Stimulated activated CD8-positive, alpha-beta memory T cell treated with anti-CD3 and anti-CD28 coated beads, Interleukin-4, amount 100 ng/mL, for 1 hour (primary cell): ENCODE measurements at places on chromosomes 2 and 18.

GRCh38 chr18:11789716-11790510, 61.3 kb upstream of the CHMP1B start:
- DNase-seq = no peak

- no peak for DNase-seq
Measured at GRCh38 chr18:36511791-36512352, 214.4 kb downstream of the FHOD3 start.

- DNase-seq = no peak
Measured at GRCh38 chr2:45765728-45766254, 114.3 kb downstream of the PRKCE start.

GRCh38 chr2:48066000-48066399, 159.7 kb upstream of the FBXO11 start:
- DNase-seq = no peak

DNA sequence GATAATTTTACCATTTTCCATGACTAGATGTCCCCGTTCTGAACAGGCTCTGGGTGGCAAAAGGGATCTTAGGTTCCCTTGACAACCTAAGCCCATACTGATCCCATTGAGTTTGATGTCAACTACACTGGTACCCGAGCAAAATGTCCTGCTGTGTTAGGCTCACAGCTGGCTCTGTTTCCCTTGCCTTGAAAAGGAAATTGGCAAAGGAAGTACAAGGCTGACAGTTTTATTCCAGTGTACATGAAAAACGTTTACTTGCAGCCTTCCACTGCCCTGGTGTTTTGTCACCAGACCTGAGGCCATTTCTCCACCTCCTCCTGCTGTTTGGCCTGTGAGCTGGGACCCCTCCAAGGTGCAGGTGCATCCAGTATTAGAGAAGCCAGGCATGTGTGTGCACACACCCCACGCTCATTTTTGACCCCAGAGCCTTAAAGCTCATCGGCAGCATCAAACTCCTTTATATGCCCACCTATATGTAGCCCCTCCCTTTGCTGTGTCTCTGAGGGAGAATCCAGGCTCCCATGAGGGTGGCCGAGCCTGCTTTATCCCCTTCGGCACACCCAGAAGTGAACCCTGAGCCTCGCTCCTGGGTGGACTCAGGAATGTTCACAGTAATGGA, 171.3 kb downstream of the NDUFA10 start:
- DNase-seq = no peak

DNA sequence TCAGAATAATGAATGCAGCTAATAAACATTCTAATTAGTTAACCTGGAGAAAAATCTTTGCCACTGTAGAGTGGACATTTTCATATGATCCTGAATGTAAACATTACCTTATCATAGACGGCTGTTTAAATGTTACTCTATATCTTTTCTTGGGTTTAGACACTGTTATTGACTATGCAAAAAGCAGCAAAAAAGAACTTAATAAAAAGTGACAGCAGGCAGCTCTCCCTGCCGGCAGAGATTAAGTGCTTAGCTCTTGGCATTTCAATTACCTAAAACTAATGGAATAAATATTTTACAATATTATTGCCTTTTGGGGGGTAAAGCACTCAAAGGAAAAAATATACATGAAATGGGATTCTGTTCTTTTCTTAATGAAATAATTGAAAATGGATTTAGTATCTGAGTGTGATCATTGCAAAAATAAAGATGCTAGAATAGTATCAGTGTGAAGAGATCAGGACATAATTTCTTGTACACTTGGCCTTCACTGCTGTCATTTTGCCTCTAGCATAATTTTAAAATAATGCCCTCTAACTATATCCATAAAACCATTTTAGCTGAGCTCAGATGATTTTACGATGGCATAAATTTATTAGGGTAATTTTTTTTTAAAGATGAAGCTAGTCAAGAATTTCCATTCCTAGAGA, 203.4 kb upstream of the DPP10 start:
- no peak for DNase-seq

DNA sequence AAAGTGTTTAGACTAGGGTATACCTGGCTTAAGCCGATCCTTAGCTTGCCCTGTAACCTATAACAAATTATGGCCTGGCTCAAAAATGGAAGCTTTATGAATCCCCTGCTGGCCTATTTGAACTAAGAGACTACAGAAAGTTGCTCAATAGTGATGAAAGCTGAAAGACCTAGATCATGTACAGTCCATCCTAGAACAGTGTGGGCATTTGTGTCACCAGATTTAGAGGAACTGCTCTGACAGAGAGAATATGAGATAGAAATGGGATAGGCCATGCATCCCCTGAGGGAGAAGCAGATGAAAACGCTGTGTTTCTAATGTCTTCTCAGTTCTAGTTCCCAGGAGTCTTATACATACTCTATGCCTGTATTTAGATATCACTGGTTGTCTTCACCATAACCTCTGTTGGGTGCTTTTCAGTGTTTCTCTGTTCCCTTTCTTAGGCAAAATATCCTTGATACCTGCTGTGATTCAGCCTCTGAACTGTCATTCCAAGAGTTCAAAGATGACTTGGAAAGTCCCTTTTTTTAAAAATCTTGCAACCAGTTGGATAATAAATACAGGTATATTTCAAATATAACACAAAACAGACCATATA, 246.9 kb upstream of the SLC39A10 start:
- no peak for DNase-seq

- no peak for DNase-seq
Measured at GRCh38 chr18:62717169-62717924, 2.0 kb downstream of the PHLPP1 start.

- no peak for DNase-seq
Measured at GRCh38 chr2:59276917-59277316, 1035.8 kb upstream of the FANCL start.

DNA sequence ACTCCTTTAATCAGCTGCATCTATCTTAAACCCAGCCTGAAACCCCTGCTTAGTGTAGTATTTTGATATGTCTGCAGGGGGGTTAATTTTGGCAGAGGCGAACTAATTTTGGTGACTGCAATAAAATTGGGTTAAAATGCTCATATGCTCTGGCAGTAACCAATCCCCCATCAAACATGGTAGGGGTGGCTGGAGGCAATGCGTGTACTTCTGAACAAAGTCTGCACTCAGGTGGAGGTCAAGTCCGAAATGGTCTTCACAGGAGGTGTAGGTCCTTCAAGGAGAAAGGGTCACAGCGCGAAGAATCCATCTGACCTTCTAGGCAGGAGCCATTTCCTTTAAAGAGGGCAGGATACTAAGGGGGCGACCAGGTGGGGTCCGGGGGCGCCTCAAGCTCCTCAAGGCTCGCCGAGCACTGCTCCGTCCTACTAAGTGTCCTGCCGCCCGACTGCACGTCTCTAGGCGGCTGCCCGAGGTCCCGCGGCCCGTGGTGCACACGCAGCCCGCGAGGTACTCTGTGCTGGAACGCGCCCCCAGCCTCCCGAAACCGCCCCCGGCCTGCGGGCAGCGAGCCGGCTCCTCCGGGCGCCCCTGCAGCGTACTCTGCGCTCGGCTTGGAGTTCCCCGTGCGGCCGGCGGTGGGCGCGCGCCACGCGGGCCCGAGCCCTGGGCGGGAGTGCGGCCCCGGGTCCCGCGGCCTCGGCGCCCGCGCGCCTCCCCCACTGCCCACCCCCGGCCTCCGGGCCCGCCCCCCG, 1.7 kb upstream of the LDLRAD4 start:
- no peak for DNase-seq

DNA sequence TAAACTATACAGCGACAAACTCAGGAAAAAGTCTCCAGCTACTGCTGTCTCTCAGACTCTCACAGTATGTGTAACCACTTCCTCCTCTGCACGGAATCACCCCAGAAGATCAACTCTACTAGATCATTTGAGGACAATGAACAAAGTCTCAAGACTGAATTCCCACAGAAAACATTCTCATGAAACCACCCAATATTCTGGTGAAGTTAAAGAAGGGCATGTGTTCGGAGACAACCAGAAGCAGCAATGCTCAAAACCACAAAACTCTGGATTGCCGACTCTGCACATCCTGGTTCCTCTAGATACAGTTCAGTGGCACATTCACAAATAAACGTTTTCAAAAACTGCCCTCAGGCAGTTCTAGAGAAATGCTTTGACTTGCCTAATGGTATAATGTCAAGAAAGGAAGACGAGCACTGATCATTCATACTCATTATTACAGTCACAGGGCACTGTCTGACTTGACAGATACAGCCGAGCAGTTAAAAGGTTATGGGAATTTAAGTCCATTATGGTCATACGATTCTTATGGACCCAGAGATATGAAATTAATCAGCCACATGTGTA, 91.9 kb upstream of the STK17B start:
- no peak for DNase-seq

DNA sequence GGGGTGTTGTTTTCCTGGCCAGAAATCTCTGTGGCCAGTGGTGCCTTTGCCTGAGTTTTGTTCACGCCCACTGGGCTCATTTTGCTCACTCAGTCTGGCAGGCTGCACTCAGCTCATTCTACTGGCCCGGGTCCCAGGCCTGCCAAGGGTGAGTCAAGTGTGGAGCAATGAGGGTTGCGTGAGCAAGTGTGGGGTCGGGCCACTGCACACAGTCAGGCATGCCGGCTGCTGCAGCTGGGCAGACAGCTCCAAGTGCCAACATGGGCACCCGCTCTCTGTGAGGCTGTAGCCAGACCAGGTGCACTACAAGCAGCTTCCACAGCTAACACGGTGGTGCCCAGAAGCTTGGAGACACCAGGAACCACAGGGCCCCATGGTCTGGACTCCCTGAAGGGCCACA, 801.1 kb upstream of the RAB6C start:
- no peak for DNase-seq

DNA sequence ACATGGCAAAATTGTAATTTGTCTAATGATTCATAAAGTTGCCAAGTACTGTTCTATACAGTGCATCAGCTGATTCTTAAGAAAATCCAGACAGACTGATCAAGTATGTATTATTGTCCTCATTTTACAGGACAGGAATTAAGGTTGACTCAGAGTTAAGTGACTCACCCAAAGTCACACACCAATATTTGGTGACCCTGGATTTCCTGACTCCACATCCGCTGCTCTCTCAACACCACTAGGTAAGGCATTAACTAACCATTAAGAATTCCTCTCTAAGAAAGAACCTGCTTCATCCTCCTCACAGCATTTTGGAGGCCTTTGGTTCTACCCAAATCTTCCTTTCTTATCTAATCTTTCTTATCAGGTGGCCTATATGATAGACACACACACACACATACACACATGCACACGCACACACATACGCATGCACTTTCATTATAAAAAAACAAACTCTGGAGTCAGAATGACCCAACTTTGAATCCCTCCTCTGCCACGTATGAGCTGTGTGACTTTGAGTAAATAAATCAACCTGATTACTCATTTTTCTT, 150.8 kb downstream of the ANKRD44 start:
- no peak for DNase-seq

GRCh38 chr2:50754514-50754913, 277.4 kb downstream of the NRXN1 start:
- DNase-seq = no peak

- DNase-seq = no peak
Measured at GRCh38 chr18:43054815-43055519, 60.5 kb downstream of the RIT2 start.

GRCh38 chr2:139175510-139175909, 395.3 kb upstream of the NXPH2 start:
- no peak for DNase-seq

GRCh38 chr2:152542995-152543481, 174.2 kb downstream of the PRPF40A start:
- DNase-seq = no peak

DNA sequence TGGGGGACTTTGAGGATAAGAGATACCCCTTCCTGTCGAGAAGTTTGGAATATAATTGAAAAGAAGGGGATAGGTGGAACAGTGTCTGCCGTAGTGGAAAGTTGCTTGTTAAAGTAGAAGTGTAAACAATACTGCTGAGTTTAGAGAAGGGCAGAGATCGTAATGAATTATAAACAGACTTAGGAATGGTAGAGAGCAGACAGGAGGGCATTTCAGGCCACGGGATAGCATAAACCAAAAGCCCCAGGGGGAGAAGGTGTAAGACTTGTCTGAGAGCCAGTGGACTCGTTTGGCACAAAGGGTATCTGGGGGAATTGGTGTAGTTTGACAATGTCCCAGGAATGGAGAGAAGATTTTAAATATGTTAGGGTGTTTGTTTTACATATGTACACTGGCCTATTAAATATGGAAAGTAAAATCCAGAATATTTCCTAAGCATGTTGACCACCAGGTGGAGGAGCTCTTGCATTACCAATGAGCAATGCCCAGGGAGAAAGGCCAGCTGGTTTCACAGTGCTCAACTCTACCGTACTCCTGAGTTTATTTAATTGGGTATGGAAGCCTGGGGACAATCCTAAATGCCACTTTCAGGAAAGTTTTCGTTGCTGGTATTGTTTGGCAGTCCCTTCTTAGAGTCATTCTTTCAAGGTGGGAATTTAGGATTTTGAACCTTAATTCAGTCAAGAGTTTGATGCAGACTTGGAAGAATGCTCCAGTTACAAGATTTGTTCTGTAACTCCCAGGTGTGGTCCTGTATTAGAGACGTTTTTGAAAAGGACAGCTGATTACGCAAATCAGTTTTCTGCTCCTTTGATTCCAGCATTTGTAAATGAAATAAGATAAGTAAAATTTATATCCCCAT, 7.5 kb downstream of the COPS8 start:
- no peak for DNase-seq

- no peak for DNase-seq
Measured at GRCh38 chr2:3513026-3513810, 6.1 kb downstream of the ADI1 start.

DNA sequence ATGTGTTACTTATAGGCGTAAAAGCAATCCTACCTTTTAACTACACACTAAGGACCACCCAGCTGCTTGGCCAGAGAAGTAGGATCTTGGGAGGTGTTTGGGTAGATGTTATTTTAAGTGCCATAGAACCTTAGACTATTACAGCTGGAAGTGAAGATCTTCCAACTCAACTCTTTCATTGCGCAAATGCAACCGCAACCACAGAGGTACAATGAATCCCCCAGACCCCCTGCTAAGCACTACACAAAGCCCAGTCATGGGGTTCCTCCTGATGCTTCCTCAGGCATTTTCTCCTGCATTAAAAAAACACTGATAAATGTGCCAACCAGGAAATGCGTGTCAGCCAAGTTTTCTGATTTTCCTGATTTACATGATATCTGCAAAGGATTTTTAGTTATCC, 246.0 kb downstream of the LRRTM1 start:
- no peak for DNase-seq
